A673 (cell line): ENCODE measurements at places on chromosomes 12 and 14. TPM values are rescaled to one million over a fixed set of nuclear protein-coding genes. Genes with fewer than 3 reads are reported as not detected.

The TSPAN19 gene
- total RNA-seq = not detected in 2 replicates

DNA sequence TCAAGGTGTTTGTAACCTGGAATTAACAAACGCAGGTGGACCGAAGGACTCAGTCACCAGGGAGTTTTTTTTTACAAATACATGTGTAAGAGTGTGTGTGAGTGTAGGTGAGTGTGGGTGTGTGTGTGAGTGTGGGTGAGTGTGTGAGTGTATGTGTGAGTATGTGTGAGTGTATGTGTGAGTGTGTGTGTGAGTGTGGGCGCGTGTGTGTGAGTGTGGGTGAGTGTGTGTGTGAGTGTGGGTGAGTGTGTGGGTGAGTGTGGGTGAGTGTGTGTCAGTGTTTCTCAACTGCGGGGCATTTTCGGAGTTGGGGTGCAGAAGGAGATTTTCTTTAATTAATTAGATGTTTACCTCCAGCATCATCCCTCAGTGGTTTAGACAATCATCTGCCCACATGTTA is 1178.8 kb downstream of the VRK1 start:
- no peak for DNase-seq

DNA sequence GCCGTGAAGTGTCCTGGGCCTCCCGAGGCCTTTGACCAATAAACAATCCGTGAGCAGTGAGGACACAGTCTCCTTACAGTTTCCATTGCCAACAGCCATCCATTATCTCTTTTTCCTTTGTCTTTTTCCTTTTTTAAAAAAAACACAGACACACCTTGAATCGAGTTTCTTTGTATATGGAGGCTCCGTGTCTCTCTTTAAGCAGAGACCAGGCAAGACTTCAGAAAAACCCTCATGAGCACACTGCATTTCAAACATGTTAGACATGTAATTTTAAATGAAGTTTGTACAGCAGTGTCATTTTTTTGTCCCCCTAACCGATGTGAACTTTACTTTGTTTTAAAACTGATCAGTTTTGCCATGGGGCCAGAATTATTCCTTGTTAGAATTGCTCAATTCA is 111.1 kb downstream of the SPTSSA start:
- no peak for DNase-seq

DNA sequence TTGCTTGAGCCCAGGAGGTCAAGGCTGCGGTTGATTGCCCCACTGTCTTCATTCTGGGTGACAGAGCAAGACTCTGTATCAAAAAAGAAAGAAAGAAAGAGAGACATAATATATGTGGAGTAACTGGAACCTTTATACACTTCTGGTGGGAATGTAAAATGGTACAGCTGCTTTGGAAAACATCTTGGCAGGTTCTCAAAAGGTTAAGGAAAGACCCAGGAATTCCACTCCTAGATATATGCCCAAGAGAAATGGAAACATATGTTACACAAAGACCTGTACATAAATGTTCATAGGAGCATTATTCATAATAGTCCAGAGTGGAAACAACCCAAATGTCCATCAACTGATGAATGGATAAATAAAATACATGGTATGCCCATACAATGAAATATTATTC is 7.2 kb downstream of the RBMS2 start:
- no peak for DNase-seq

DNA sequence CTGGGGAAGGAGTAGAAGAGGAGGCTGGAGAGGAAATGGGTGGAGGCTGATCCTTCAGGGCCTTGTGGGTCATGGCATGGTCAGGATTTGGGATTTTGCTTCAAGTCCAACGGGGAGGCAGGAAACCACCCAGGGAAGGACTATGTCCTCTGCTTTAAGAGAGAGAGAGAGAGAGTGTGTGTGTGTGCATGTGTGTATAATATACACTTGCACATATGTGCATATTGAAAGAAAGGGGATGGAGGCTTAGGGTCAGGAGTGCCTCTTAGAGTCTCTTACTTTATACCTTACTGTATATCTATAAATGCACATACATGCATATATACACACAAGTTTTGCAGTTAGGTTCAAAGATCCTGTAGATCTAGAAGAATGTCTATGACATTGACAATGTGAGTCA is 94.8 kb downstream of the RGS6 start:
- no peak for DNase-seq

The ADAM20 gene
- total RNA-seq = 0.30 and 0.48 TPM in 2 replicates

DNA sequence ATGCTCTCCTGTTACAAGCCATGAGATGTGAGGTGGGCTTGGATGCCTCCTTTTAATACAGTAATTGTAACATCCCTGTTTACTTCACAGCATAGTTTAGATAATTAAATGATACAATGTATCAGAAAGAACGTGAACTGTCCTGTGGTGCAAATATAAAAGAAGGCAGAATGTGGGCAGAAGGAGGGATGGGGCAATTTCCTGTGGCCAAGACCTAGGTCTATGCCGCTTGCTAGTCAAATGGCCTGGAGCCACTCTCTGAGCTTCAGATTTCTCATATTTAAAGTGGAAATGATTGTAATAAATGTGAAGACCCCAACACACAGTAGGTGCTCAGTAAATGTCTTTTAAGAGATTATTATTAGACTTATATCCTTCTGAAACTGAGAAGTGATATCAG is 24.0 kb upstream of the EVL start:
- DNase-seq = no peak

The NELL2 gene
- 596 and 641 TPM in 2 replicates for total RNA-seq

DNA sequence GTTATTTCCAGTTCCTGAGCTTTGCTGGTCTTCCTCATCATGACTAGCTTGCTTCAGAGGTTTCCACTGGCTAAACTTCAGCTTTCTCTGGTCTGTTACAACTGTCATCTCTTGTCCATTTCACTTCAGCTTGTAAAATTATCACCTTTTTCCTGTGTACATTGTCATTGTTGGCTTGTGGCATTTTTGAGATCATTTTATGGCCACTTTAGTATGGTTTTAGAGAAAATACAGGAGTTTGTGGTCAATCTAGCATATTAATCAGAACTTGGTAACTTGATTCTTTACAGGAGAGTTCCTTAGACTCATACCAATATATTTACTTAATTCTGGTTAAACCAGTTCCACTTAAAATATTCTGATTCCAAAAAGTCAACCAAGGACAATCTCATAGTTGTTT is 235.9 kb upstream of the KITLG start:
- no peak for DNase-seq

The GPRC5A gene
- total RNA-seq = 0.22 and 0.56 TPM in 2 replicates
